ENCODE measurements at places on chromosomes 2 and 18.

- no peak for DNase-seq
These were observed 588 bp downstream of the OTX1 start for GRCh38 chr2:63051042-63051794.

- no peak for DNase-seq
These were observed 93.7 kb upstream of the WDR75 start for GRCh38 chr2:189347540-189347939.

DNA sequence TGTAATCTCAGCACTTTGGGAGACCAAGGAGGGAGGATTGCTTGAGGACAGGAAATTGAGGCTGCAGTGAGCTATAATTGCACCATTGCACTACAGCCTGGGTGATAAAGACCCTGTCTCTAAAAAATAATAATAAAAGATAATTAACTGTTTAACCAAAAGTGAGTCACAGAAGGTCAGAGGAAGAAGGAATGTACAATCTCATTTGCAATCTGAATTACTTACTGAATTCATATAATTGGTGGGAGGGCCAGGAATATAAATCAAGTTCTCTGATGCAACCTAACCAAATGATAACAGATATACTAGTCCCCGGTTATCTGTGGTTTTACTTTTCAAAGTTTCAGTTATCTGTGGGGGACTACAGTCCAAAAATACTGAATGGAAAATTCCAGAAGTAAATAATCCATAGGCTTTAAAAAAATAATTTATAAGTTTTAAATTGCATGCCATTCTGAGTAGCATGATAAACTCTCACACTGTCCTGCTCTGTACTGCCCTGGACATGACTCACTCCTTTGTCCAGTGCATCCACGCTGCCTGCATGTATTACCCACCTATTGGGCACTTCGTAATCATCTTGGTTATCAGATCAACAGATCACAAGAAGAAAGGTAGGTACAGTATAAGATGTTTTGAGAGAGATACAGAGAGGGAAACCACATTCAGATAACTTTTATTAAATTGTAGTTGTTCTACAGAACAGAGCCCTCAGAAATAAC, 12.8 kb upstream of the MATN3 start:
- no peak for DNase-seq

DNA sequence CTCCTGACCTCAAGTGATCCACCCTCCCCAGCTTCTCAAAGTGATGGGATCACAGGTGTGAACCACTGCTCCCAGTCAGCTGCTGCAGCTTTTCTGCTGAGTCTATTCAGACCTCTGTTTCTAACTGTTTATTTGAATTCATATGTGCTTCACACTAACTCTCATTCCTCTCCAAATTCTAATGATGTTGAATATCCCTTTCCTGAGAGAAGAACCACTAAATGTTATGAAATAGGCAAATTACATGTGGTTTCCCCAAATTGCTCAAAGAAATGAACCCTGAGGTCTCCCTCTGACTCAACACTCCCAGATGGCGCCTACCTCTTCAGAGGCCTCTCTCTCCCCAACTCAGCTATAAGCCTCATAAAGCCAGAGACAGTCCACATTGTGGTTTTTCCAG, 98.6 kb downstream of the IRS1 start:
- no peak for DNase-seq

DNA sequence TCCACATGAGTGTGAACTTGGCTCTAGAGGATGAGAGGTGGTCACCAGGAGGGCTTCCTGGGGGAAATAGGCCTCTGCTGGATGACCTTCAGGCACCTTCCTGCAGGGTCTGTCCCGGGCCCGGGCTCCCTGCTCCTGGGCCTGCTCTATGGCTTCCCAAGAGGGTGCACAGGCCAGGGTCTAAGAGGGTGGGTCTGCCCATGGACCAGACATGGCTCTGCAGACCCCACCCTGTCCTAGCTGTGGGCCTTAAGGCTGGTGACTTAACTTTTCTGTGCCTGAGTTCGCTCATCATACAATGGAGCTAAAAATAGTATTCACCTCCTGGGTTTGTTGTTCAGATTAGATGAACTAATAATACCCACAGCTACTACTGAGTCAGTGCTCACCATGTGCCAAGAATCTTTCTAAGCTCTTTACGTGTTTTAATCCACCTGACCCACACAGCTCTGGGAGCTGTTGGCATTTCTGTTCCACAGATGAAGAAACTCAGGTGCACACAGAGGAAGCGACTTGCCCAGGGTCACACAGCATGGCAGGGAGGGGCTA, 14.4 kb downstream of the INHBB start:
- DNase-seq: no peak

GRCh38 chr2:10964052-10964790, 52.5 kb downstream of the KCNF1 start:
- DNase-seq: no peak

- DNase-seq: no peak
These were observed 165.2 kb upstream of the EPC2 start for GRCh38 chr2:148479398-148479797.

GRCh38 chr2:31349160-31349559, 65.4 kb downstream of the XDH start:
- DNase-seq: no peak

DNA sequence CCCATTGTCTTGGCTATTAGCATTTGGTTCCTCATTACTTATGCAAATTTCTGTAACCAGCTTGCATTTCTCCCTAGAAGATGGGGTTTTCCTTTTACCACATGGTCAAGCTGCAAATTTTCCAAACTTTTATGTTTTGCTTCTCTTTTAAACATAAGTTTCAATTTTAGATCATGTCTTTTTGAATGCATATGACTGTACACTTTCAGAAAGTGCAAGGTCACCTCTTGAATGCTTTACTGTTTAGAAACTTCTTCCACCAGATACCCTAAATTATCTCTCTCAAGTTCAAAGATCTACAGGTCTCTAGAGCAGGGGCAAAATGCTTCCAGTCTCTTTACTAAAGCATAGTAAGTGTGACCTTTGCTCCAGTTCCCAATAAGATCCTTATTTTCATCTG, 837.6 kb upstream of the NXPH2 start:
- no peak for DNase-seq

DNA sequence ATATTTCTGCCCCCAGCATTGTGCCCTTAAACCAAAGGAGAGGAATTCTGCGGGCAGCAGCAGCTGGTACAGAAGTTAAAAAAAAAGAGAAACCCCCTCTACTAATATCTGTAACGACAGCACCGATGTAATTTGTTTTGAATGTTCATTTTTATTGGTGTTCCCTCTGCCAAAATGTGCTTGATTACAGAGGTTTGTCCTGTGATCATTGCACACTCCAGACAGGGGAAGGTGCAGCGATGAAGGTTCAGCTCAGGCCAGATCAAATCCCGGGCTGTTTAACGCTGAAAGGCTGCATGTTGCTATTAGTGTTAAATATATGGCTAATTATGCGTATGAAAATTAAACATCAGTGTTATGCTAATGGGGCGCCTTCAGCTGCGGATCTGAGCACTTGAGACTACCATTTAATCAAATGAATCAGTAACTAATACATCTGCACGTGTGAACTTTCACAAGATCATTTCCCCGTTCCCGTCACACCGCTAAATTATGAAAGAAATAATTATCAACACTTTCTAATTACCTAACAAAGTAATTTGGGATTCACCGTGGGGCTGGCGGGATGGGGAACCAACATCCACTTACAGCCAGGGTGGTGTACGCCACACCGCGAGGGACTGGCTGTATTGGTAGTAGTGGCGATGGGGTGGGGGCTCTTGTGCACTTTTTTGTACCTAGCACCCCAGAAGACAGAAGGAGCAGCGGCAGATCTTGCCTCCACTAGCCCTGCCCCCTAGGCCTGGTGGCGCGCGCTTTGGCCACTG, 1.5 kb upstream of the DLX1 start:
- no peak for DNase-seq

GRCh38 chr18:77267969-77268368, 18.3 kb downstream of the GALR1 start:
- no peak for DNase-seq

GRCh38 chr2:222672068-222672401, 577 bp downstream of the MOGAT1 start:
- no peak for DNase-seq

GRCh38 chr2:80889009-80889408, 584.5 kb upstream of the LRRTM1 start:
- no peak for DNase-seq

- DNase-seq: no peak
These were observed 56.4 kb upstream of the XIRP2 start for GRCh38 chr2:166831930-166832329.

GRCh38 chr18:62928326-62928725, 213.0 kb downstream of the PHLPP1 start:
- DNase-seq: no peak

DNA sequence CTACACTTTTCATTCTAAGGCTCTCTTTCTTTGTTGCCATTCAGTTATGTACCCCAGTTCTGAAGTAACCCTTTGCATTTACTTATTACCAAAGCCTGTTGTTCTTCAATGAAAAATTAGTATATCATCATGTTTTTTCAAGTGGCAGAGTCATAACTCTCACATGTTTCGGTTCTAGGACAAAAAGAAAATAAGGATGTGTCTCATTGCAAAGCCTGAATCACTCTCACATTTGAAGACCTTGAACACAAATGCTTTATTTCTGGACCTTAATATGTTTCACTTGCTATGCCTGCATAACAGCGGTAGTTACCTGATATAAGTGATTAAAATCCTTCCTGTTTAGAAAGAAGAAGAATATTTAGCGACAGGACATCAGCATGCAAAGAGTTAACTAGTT, 49.1 kb downstream of the ZEB2 start:
- no peak for DNase-seq

DNA sequence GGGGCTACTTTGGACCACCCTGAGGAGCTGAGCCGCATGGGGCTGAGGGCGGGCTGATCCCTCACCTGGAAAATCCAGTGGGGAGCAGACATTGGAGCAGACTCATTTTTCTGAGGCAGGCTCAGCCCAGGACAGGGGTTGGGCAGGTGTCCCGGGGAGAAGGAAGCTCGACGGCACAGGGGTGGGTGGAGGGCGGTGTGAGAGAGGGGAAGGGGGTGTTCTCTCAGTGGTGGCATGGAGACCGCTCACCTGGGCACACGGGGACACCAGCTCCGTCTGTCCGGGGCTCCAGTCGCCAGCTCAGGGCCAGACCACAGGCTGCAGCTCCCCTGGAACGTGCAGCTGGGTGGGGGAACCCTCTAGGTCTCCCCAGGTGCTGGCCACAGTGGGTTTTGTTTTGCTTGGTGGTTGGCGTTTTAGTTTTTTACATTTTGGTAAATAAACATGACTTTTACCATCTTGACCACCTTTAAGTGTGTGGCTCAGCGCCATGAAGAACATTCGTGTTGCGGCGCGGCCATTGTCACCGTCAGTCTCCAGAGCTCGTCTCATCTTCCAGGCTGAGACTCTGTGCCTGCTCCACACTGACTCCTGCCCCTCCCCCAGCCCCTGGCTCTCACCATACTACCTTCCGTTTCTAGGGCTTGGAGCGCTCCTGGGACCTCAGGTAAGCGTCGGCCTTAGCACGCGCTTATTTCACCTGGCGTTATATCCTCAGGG, 4.3 kb upstream of the MAB21L4 start:
- DNase-seq: no peak

DNA sequence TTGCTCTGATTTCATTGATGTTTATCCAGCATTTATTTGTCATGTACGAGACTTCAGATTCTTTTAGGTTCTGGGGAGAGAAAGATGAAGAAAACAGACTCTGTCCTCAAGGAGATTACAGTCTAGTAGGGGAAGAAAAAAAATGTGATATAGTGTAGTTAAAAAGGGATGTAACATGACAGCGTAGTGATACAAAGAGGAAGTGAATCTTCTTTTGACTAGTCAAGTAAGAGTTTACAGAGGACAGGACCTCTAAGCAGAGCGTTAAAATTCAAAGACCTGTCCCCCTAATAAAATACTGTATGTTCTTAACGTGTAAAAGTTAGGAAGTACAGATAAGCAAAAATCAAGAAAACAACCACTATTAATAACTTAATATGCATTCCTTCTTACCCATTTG, 47.7 kb downstream of the NCOA1 start:
- DNase-seq: no peak

- DNase-seq: no peak
These were observed 26.4 kb upstream of the CYTIP start for GRCh38 chr2:157470321-157470720.

DNA sequence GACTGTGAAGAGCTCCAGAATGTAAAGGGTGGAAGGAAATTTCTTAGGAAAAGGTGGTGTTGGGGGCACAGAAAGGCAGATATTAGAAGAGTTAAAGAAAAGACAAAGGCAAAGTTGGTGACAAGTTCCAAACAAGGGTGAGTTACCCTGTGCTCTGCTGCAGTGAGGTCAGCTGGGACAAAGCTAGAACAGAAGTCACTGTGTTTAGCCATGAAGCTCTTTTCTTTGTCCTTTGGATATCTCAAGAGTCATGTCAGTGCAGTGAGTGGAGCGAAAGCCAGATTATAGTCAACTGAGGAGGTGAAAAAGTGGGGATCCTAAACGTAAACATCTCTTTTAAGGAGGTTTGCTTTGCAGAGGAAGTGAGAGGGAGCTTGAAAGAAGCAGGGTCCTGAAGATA, 187.8 kb upstream of the ALPP start:
- DNase-seq: no peak

DNA sequence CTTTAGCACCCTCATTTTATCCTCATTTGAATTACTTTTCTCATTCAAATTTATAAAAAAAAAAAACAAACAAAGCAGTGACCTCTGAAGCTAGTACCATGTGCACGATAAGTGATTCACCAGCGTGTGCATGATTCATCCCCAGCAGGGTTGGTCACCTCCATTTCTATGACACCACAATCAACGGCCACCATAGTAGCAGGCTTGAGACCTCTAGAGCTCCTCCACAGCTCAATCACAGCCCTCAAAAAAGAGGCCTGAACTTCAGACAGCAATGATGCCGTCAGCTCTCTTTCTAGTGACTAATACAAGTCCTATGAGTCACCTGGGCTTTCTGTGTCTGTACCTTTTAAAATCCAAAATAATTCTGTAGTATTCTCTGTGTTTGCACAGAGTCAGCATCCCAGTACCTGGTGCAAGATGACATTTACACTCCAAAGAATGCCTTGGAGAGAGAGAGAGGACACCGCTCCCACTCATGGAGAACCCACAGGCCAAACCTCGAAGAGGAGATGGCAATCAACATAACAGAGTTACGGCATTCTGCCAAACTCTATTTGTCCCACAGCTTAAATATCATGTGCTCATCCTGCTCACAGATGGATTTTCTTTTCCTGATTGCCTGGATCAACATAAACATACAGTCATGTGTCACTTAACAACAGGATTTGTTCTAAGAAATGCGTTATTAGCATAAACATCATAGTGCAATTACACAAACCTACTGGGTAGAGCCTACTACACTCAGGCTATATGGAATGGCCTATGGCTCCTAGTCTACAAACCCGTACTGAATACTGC, 58.7 kb downstream of the L3MBTL4 start:
- DNase-seq: no peak

- no peak for DNase-seq
These were observed 50.9 kb downstream of the CACNB4 start for GRCh38 chr2:152047824-152048471.

GRCh38 chr2:197165020-197165419, 145.6 kb downstream of the ANKRD44 start:
- DNase-seq: no peak

- DNase-seq: no peak
These were observed 834 bp upstream of the BUB1 start for GRCh38 chr2:110678457-110679336.
